ENCODE measurements at places on chromosomes 16 and 17.

- no peak for DNase-seq
Measured at GRCh38 chr17:42563543-42563942, 1.6 kb downstream of the COASY start.

DNA sequence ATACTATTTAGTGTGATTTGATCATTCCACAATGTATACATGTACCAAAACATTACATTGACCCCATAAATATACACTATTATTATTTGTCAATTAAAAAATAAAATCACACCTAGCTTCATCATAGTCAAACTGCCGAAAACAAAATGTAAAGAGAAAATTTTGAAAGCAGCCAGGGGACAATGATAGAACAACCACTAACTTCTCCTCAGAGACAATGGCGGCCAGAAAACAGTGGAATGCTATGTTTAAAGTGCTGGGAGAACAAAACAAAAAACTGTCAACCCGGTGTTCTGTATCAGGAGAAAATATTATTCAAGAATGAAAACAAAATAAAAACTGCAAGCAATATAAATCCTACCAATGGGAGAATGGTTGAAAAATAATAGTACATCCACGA is 63.2 kb downstream of the METRNL start:
- no peak for DNase-seq

DNA sequence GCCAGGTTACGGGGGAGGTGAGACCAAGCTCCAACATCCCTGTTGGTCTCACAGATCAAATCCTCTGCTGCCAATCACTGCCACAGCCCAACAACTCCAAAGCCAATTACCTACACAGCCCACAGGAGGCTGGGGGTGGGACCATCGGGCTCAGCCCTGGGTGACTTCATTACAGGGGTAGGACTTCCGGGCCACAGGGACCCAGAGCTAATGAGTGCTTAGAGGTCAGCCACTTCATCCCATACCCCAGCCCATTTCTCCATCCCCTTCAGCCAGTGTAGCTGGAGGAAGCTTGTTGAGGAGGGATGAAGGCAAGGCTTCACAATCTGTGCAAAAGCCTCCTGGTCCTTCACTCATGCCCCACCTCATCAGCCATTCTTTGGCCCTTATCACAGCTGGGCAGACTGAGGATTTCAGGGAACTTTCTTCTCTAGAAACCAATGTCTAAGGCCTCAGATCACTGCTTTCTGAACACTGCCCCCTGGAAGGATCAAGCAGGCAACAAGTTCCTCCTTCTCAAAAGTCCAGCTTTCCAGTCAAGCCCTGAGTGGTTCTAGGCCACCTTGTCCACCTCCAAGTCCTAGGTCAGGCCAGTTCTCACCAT is 5.8 kb downstream of the FOXN1 start:
- no peak for DNase-seq

DNA sequence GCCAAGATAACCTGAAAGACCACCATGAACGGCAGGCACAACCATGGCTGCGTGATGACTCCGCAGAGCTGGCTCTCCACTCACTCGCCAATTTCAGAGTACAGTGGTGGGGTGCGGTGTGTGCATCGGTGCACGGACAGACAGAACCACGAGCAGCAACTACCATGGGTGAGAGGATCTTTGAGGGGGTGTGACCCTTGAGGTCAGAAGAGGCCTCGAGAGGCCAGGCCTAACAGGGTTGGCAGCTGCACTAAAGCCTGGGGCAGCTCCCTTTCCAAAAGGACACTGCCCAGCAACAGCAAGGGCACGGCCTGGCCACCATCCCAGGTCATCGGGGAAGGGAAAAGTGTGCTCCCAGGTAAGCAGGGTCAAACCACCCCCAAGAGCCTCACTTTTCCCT is 1.9 kb upstream of the ECI1 start:
- DNase-seq = no peak

All from activated CD4-positive, CD25-positive, alpha-beta regulatory T cell treated with anti-CD3 and anti-CD28 coated beads, Interleukin-2, amount 50 U/mL, for 16 hours (primary cell).